ENCODE measurements at places on chromosomes 6 and 20.

- DNase-seq: no peak
Measured at GRCh38 chr6:14699803-14700601, 545.9 kb upstream of the JARID2 start.

DNA sequence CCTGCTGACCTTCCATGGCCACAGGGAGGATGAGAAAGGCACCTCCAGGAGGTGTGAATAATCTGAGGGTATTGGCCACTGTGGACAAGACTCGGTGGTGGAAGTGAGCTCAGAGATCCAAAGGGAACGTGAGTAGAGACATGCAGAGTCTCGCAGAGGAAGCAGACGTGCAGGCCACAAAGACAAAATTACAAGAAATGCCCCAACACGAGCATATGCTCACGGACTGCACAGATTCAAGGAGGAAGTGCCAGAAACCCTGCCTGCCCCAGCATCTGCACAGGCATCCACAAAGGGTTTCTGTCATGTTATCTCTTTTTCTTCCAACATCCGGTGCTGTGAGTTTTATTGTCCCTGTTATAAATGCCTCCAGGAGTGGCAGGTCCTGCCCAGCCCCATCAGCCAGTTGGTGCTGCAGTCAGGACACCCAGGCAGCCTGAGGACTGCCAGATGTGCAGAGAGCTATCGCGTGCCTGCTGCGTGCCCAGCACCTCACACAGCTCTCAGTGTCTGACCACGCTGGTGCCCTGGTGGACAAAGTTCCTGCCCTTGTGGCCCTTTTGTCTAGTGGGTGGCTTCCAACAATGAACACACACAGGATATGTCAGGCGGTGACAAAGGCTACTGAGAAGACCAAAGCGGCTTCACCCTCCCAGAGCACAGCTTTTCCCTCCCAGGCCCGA lies 34.0 kb upstream of the FANCE start:
- no peak for DNase-seq

DNA sequence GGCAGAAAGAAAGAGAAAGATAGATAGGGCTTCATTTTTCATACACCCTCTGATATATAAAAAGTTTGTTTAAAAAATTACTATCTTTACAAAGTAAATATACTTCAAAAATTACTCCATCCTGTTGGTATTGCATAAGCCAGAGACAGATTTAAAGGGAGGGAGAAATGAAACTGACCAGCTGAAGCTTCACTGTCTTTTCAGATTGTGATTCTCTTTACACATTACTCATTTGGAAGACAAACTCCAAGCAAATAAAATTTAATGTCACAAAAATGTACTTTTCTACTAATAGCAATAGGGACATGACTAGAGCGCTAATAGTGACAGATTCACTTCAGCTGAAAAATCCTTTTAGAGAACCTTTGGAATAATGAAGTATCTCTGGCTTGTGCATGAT lies 38.6 kb upstream of the MARCKS start:
- no peak for DNase-seq

DNA sequence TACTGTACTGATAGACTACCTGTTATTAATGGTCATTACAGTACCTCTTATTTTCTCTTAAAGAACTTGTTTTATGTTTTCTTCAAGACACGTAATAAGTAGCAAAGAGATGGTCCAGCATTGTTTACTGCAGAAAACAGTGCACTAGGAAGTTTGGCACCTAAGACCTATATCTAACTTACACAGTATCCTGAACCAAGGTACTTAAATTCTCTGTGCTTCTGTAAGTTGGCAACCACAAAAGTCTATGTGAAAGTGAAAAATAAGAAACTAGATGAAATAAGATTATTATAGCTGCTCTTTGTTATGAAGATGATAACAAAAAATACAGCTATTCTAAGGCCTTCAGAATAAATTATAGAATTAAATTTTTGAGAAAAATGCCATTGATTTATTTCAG lies 411.7 kb upstream of the SOX4 start:
- no peak for DNase-seq

- no peak for DNase-seq
Measured at GRCh38 chr6:117264369-117264691, 1.0 kb upstream of the VGLL2 start.

DNA sequence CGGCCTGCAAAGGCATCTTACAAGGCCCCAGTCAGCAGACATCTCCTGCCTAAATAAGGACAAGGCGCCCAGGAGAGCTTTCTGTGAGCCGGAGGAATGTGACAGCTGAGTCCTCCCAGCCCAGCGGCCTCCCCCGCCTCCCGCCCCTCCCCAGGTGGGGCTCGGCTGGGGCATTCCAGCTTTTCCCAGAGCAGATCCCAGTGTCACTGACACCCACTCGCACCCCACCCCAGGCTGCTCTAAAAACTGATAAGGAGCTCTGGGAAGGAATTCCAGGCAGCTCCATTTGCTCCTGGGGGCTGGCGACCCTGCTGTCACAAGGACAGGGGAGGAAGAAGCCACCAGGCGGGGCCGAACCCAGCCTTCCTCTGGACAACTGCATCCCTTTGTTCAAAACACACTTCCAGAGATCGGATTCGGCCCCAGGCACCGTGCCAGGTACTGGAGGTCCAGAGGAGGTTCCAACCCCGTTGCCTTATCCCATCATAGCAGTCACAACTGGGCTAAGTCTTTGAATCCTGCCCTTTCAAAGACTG lies 49.7 kb downstream of the JPH2 start:
- no peak for DNase-seq

GRCh38 chr20:14401479-14402138 lies 64.2 kb upstream of the FLRT3 start:
- no peak for DNase-seq

DNA sequence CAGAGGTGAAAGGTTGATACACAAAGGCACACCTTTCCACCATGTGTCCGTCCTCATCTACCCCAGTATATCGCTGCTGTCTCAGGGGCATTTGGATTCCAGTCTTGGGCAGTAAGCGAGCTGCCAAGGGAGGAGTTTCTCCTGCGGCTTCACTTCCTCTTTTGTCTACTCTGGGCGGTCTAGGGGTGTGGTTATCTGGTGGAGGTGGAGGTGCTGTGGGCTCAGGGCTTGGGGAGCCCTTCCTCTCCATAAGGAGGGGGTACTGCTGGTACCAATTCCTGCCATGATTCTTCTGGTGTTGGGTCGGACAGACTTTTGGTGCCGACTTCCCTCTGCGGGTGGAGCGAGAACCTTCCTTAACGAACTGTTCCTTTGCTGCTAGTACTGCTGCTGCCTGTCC lies 31.9 kb upstream of the FABP7 start:
- no peak for DNase-seq

- DNase-seq: peak; percentile 37
Measured at GRCh38 chr6:116371120-116371917, 572 bp downstream of the DSE start.

GRCh38 chr20:41392871-41393704 lies 26.5 kb upstream of the EMILIN3 start:
- no peak for DNase-seq

GRCh38 chr6:127367023-127367375 lies 23.6 kb upstream of the ECHDC1 start:
- DNase-seq: no peak

DNA sequence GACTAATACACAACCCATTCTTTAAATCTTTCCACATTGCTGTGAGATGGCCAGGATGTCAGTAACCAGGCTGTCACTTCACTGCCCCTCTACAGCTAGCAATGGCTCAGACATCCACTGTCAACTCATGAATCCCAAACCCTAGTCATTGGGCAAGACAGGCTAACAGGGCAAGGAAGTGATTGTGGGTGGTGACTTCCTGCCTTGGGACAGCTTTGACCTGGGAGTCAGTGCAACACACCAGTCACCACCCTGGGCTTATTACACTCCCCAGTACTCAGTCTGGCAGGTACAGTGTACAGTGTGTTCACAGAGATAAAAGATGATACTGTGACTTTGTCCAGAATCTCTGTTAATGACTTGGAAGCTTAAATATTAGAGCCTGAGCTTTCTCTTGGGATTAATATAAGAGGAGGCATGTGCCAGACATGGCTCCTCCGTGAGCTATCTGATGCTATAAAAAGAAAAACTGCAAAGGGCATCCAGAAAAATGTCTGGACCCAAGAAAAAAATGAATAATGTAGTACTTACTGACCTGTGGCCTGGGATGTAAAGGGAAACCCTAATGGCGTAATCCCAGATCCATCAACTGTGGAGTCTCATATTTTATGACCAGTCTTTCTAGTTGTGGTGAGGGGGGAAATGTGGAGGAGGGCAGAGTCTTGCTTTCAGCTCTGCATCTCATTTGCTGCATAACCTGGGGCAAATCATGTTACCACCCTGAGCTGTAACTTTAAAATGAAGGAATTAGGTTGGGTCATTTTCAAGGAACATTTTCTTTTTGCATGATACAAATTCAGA lies 244.4 kb downstream of the SLC24A3 start:
- DNase-seq: no peak

- no peak for DNase-seq
Measured at GRCh38 chr6:149855040-149855654, 9.0 kb downstream of the LRP11 start.

DNA sequence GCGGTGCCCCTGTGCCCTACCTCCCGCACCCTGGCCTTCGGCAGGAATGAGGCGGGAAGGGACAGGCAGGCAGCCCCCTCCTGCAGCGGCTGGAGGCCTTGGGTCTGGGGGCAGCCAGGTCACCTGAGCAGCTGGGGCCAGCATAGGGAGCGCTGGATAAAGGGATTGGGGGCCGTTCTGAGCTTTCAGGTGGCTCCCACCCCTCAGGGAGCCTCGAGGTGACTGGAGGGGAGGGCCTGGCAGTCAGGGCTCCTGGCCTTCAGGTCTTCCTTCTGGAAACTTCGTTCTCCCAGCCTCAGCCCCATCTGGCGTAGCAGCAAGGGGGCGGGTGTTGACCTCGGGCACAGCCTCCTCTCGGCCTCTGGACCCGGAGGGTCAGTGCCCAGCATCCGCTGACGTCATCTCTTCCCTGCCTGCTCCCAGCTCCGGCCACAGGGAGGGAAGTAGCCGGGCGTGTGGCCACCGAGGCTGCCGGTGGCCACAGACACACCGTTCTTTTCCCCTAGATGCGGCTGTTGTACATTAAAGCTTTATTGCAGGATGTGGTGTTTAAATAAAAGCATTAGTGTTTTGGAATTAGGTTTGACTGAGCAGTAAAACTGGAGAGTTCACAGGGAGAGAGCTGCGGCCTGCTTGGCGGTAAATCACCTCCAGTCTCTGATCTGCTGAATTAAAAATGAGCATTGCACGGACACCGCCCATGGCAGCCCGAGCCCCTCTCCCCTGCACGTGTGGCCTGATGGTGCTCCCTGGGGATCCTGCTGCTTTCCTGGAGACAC lies 80.0 kb upstream of the GATA5 start:
- no peak for DNase-seq

- DNase-seq: no peak
Measured at GRCh38 chr6:16600026-16600425, 161.2 kb downstream of the ATXN1 start.

- DNase-seq: no peak
Measured at GRCh38 chr6:90369024-90369519, 72.4 kb upstream of the BACH2 start.

- no peak for DNase-seq
Measured at GRCh38 chr6:149897855-149898744, at the start of gene RAET1E. TSS of gene RAET1E (minus strand) at chr6:149898113. CDS start at chr6:149890901, 7,212 bp downstream.

GRCh38 chr6:5201271-5201670 lies 59.5 kb downstream of the LYRM4 start:
- DNase-seq: no peak

DNA sequence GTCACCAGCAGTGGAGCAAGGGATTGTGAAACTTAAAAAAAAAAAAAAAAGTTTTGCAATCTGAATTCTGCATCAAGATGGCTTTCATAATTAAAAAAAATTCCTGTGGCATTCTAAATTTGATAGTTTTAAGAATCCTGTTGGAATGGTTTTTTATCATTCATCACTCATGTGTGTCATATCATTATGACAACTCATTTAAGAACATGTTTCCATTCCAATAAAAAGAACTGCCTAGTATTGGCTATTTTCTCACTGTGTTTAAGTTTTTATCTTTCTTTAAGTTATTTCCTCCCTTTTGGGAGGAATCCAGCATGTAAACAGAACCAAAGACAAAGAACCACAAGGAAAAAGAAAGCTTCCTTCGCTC lies 26.2 kb upstream of the RHAG start:
- no peak for DNase-seq

DNA sequence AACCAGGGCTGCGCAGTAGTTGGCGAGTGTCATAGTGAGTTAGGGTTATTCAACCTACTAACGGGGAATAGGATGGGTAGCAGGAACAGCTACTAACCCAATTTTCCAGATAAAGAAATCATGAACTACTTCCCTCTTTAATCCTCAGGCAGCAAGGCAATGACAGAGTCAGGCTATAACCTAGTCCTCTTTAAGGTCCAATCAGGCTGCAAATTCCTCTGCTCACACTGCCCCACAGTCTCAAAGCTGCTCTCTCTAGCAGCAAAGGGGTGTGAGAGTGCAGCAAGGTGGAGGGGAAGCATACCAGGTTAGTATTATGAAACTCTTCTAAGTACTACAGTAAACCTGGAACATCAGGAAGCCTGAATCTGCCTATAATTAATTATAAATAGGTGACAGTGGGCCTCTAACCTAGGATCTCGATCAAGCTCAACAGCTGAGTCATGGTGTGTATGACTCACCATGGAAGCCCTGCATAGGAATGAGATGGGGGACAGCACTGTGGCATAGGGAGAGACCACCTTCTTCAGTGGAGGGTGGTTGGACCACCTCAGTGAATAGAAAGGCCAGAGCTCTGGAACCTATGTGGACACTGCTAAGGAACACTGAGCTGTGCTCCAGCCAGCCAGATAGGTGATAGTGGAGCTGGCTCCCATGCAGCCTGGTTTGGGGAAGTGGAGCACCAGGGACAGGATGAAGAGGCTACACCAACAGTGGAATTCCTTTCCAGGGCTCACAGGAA lies 7.9 kb downstream of the PEX6 start:
- no peak for DNase-seq

DNA sequence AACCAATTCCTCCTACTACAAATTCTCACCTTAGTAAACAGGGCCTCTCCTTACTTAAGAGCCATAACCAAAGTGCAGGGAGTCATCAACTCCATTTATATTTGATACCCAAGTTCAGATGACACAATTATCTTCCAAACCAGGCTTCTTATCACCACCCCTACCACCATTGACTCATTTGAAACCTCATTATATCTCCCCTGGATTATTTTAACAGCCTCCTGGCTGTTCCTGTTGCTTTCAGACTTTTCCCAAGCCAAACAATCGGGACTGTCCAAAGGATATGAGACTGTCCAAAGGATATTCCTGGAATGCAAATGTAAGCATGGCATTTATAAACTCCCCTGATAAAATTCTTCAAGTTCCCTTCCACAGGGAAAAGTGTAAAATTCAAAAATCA lies 394.3 kb downstream of the MAFB start:
- DNase-seq: no peak

DNA sequence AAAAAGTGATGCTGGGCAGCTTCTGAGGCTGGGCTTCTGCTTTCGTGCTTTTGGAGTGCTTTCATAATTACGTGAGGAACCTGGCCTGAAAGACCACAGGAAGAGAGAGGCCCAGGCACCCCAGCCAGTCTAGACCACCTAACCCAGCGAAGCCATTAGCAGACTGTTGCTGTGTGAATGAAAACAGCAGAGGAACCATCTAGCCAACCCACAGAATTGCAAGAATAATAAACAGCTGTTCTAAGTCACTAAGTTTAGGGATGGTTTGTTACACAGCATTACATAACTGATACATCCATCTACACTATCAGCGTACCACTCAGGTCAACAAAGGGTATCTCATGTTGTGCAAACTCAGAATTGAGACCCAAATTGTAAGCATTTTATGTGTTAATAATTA lies 34.5 kb downstream of the FGD2 start:
- no peak for DNase-seq

Measured in D721Med (cell line).